ENCODE measurements at places on chromosomes 7 and 10.

DNA sequence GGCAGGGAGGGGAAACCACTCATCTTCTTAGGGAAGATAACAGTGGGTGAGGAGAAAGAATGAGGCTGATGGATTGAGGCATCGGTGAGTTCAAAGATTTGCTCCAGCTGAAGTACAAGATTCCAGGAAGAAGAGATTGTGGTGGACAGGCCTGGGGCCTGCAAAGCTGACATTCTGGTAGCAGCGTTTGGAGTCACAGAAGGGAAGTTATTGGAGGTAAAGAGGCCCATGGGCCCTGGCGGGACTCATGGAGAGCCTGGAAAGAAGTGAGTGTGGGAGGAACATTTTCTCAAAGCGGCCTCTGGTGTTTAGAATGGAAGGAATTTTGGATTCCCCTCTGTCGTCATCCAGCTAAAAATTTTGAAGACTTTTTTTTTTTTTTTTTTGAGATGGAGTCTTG, 160.0 kb upstream of the KLF6 start:
- no peak for ATAC-seq

GRCh38 chr10:9227679-9228365, 1173.3 kb downstream of the GATA3 start:
- no peak for ATAC-seq

GRCh38 chr10:50152792-50153272, 85.1 kb downstream of the WASHC2A start:
- ATAC-seq = peak; percentile 79

- peak; percentile 70 for ATAC-seq
Measured at GRCh38 chr10:62614389-62615157, 189.9 kb upstream of the ADO start.

Data from SK-N-SH treated with all-trans-retinoic acid at 6 μM for 48 hours (cell line).